ENCODE measurements at places on chromosomes 6 and 20.

GRCh38 chr6:22008248-22008836, 288.5 kb downstream of the PRL start:
- no peak for DNase-seq

DNA sequence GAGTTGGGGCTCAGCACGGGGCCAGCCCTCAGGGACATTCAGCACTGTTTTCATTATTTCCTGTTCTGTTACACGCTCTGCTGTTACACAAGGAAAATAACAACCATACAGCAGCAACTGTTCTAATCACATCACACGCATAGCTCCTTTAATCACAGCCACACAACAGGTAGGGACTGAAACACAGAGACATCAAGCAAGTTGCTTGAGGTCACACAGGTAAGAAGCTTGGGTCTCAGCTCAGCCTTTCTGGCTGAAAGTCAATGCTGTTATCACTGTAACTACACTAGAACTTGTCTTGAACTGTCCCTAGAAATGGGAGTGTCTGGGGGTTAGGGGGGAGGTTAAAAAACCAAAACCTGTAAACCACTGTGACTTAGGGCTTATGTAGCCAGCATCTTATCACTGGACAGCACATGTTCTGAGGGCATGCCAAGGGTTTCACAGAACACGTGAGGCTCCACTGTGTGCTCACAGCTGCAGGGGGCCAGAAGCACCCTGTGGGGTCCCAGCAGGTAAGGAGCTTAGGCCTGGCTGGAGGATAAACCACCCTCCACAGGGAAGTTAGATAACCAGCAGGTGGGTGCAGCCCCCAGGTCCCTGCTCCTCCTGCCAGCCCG, 146.0 kb downstream of the EYA2 start:
- DNase-seq = no peak

- no peak for DNase-seq
Measured at GRCh38 chr6:3535033-3535775, 78.4 kb upstream of the SLC22A23 start.

DNA sequence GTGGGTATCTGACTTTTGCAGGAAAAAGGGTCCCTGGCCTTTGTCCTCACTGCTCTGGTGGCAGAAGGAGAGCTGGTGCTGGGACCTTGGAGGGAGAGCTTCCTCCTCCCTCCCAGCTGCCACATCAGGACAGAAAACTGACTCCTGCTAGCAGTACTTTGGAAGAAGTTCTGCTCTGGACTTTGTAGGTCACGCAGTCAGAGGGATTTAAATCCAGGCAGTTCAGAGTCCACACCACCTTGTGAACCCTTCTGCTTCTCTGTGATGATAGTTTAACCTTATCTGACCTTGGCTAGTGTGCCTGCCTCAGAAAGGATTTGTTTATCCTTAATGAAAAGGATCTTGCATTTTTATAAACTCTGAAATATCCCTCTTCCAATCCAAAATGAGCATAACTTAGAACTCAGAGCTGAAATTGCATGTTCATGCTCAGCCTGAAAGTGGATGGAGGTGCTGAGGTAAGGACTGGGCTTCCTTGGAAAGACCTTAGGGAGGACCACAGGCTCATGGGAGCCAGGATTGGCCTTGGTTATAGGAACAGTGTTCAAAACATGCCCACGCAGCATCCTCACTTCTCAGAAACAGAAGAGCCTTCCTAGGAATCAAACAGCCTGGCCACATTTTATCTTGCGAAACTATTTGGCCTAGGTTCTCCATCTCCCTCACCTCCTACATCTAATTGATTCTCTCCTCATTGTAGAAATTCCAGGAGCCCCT, 123.9 kb upstream of the SASH1 start:
- no peak for DNase-seq

DNA sequence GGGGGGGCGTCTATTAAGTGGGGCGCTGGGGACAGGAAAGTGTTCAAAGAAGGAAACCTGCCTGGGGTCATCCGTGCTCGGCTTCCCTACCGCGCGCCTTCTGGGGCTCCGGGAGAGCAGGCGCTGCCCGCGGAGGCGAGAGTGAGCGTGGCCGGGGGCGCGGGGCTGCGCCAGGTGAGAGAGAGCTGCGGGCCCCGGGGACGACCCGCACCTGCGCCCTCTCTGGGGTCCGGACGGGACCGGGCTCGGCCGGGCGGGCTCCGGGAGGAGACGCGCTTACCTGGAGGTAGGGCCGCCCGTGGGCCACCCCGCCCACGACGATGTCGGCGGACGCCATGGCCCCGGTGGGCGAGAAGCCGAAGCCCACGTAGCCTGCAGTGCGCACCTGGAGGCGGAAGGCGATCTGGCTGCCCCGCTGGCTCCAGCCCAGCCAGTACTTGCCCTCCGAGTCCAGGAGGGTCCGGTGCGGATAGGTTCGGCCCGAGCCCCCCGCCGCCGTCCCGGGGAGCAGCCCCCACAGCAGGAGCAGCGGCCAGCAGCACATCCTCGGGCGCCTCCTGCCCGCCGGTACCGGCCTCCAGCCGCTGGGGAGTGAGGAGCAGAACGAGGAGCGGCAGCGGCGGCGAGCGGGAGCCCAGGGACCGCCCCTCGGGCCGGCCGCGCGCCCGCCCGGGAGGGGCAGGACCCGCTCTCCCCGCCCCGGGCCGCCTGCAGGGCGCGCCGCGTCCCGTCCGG, at the start of gene MOXD1:
TSS of gene MOXD1 (minus strand) at position 593 of the 735 bp plus-strand sequence. CDS start at position 544, 49 bp downstream.
- no peak for DNase-seq

- DNase-seq = no peak
Measured at GRCh38 chr6:113909224-113909856, 52.2 kb downstream of the MARCKS start.

GRCh38 chr6:13113376-13113775, 215.0 kb downstream of the TBC1D7 start:
- no peak for DNase-seq

- no peak for DNase-seq
Measured at GRCh38 chr20:17543531-17544131, 12.5 kb upstream of the BFSP1 start.

DNA sequence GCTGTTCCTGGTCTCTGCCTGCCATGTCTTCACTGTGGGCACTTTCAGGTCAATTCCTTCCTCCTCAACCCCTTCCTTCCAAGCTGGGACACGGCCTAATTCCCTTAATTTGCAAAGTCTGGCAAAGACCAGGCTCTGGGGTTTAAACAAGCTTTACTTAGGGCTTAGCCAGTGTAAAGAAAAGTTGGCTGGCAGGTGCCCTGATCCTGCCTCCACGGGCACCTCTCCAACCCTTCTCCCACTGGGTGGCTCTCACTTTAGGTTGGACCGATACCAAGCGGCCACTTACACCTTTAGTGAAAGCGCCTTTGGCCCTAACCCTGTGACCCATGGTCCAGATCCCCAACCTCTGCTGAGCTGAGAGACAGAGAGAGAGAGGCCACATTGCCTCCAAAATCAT, 13.7 kb upstream of the MLN start:
- DNase-seq = no peak

- DNase-seq = no peak
Measured at GRCh38 chr20:61932199-61932592, 133.5 kb downstream of the TAF4 start.

DNA sequence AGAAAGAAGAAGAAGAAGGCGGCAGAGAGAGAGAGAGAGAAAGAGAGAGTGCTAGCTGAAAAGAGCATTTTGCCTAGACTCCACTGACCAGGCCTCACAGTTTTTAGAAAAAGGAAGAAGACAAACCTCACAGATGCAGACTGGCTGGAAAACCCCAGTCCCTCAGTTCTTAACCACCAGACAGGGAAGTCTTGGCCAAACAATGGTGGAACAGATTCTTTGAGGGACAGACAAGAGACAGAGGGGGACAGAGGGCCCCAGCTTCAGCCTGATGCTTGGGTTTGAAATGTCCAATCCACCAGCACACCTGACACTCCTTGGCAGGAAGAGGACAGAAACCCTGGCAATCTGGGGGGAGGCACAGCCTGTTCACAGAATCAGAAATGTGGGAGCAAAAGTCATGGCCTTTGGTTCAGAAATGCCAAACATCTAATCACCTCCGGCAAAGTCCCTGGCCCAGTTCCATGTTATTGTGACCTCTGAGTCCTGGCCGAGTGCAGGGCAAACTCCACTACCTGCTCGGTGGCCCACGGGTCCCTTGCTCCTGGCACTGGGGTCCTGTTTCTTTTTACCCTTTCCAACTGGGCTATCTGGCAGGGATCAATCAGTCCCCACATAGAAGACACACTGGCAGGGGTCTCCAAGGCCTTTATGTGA, 235.2 kb downstream of the LY86 start:
- no peak for DNase-seq

GRCh38 chr6:14573703-14574290, 456.2 kb downstream of the CD83 start:
- no peak for DNase-seq

DNA sequence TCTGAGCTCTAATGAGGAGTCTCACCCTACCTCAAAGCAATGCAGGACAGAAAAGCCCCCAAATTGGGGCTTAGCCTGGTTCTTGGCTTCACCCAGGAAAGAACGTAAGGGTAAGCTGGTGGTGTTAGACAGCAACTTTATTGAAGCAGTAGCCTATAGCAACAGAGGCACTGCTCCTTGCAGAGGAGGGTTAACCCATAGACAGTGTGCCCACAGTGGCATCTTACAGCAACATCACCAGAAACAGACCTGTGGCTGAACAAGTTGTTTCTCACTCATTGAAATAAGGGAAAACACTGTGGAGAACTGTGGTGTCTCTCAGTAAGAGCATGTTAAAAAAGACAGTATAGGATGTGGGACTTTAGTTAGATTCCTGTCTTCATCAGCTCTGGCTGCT, 80.4 kb upstream of the SPTLC3 start:
- no peak for DNase-seq

GRCh38 chr6:80618953-80619352, 512.5 kb downstream of the BCKDHB start:
- DNase-seq = no peak

DNA sequence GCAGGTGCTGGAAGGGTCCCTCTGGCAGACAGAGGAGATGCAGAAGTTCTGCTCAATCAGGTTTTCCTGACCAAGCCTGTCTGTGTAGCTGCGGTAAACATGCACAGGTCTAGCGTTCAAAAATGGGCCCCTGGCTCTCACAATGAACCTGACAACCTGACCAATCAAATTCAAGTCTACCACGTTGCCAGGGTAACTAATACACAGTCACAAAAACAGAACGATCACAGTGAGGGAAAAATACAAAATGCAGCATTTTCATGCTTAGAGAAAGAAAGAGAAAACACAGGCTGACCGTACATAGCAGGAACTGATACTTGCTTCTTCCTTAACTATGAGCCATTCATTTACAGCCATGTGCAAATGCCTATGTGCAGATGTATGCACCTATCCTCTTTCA, 353.1 kb upstream of the TSHZ2 start:
- DNase-seq = no peak

DNA sequence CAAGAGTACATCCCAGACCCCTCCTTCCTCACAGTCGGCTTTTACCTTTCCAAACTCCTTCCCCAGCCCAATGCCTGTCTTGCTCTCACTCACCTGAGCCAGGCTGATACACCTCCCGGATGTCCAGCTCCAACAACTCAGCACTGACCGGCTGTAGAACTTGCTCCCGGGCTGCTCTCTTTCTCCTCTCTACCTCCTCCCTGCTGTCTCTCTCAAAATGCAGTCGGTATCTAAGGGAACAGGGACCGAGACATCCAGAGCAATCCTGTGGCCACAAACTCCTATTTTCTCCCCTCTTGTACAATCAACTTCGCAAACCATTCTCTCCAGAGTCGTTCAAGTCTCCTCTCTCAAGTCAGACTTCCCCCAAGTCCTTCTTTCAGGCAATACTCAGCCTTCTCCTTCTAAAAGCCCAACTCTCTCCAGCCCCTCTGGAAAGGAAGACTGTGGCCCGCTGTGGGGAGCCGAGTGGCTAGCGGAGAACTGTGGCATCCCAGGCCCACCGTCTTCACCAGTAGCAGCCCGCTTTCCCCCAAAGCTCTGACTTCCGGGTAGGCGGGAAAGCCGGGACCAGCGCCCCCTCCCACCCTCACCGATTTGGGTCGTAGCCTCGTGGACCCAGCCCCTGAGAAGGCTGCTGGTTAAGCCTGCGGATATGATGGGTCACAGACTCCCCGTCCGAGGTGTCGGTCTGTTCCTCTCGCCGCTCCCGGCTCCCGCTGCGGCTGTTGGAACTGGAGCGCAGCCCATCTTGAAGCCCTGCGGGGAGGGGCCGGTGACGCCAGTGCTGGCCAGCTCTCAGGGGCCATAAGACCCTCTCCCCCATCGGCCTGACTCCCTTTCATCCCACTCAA, 1.1 kb downstream of the GNL1 start:
- DNase-seq = no peak

GRCh38 chr20:17541996-17542395, 10.8 kb upstream of the BFSP1 start:
- DNase-seq = no peak

Measured in epithelial cell of prostate (primary cell).